ENCODE measurements at places on chromosomes 7 and 10. TPM values are rescaled to one million over a fixed set of nuclear protein-coding genes. Genes with fewer than 3 reads are reported as not detected.

DNA sequence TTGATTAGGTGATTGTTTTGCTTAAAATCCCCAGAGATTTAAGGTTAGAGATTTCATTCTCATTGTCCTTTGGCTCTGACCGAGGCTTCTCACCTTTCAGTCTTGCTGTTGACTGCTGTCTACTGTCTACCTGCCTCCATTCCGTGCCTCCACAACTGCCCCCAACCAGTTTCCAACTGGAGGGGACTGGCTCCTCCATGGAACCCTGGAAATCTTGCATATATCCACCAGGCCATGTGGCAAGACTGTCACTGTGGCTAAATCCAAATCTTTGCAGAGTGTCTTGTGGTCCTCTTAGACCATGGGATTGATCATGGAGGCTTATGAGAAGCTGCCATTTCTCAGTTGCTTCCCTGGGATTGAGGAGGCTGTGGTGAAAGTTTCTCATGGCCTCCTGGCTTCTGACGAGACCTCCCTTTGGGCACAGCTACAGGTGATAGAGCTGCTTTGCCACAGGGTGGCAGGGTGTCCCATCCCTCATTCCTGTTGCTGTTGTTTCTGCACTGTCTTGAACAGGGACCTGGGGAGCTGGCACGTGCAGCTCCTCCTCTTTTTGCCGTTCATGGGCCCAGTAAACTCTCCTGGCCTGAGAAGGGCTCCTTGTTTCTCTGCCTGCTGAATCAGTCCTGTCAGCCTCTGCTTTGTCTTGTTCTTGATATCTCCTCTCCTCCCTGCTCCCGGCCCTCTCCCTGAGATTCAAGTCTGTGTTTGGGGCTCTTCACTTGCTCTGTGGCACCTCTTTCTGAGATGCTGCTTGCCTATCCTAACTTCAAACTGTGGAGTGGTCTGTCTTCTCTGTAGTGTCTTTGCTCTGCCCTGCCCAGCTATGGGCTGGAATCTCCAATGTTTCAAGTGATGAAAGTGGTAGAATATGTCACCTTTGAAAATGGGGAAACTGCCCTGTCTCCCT lies 63.6 kb upstream of the IGFBP3 start:
- no peak overlapping the region for H3K4me3 ChIP-seq
- no peaks in the 10 kb centered on the region for H3K27me3 ChIP-seq
- H3K36me3 ChIP-seq, result no peaks in the 10 kb centered on the region

DNA sequence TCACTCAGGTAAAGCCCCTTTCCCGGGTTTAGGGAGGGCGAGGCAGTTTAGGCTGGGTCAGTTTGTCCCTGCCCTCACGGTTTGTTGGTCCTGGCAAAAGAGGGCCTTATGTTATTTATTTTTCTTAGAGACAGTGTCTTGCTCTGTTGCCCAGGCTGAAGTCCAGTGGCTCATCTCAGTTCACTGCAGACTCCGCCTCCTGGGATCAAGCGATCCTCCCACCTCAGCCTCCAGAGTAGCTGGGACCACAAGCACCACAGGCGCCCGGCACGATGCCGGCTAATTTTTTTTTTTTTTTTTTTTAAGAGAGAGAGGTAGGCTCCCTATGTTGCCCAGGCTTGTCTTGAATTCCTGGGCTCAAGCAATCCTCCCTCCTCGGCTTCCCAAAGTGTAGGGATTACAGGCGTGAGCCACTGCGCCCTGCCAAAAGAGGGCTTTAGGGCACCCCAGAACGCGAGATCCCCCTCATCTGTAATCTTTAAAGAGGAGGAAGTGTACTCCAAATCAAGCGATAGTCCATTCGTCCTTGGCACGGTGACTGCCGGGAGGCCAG lies 626 bp upstream of the BMS1 start:
- no peak for DNase-seq
- peak overlapping the region; percentile 84 for H3K4me3 ChIP-seq
- no peaks in the 10 kb centered on the region for H3K27me3 ChIP-seq
- H3K4me1 ChIP-seq, result peaks cover 16% of the 10 kb centered on the region

DNA sequence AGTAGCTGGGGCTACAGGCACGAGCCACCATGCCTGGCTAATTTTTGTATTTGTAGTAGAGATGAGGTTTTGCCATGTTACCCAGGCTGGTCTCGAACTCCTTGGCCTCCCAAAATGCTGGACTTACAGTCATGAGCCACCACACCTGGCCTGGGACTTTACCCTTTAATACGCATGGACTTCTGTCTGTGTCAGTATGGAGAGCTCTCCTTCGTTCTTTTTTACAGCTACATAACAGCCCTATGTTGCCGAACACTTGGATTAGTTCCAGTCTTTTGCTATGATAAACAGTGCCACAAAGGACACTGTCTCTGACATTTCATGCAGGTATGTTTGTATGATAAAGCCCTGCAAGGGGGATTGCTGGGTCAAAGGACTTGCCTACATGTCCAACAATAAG lies 10.9 kb upstream of the OAT start:
- no peak overlapping the region for H3K27ac ChIP-seq
- DNase-seq, result no peak
- H3K36me3 ChIP-seq, result no peaks in the 10 kb centered on the region
- no peak overlapping the region for H3K4me3 ChIP-seq
- peaks cover 6% of the 10 kb centered on the region for H3K27me3 ChIP-seq
- H3K4me1 ChIP-seq, result no peaks in the 10 kb centered on the region

GRCh38 chr7:69599955-69600709 lies 1.9 kb downstream of the AUTS2 start:
- DNase-seq, result peak; percentile 18
- no peak overlapping the region for H3K27ac ChIP-seq
- H3K27me3 ChIP-seq, result no peaks in the 10 kb centered on the region
- peaks cover 14% of the 10 kb centered on the region for H3K4me1 ChIP-seq

GRCh38 chr10:91378061-91378460 lies 32.1 kb upstream of the HECTD2 start:
- no peaks in the 10 kb centered on the region for H3K27me3 ChIP-seq
- H3K4me1 ChIP-seq, result peaks cover 3% of the 10 kb centered on the region
- no peak overlapping the region for H3K27ac ChIP-seq

- peak; percentile 20 for DNase-seq
- no peak overlapping the region for H3K27ac ChIP-seq
- peaks cover 21% of the 10 kb centered on the region for H3K27me3 ChIP-seq
- peak overlapping the region; percentile 19 for H3K4me3 ChIP-seq
- H3K36me3 ChIP-seq, result no peaks in the 10 kb centered on the region
These were observed 1301.5 kb upstream of the SORCS1 start for GRCh38 chr10:108465871-108466641.

GRCh38 chr7:88259656-88260380 lies 40.0 kb upstream of the SRI start:
- H3K27me3 ChIP-seq, result no peaks in the 10 kb centered on the region
- no peaks in the 10 kb centered on the region for H3K4me1 ChIP-seq
- no peak for DNase-seq
- H3K4me3 ChIP-seq, result no peak overlapping the region
- H3K27ac ChIP-seq, result no peak overlapping the region
- H3K36me3 ChIP-seq, result no peaks in the 10 kb centered on the region

DNA sequence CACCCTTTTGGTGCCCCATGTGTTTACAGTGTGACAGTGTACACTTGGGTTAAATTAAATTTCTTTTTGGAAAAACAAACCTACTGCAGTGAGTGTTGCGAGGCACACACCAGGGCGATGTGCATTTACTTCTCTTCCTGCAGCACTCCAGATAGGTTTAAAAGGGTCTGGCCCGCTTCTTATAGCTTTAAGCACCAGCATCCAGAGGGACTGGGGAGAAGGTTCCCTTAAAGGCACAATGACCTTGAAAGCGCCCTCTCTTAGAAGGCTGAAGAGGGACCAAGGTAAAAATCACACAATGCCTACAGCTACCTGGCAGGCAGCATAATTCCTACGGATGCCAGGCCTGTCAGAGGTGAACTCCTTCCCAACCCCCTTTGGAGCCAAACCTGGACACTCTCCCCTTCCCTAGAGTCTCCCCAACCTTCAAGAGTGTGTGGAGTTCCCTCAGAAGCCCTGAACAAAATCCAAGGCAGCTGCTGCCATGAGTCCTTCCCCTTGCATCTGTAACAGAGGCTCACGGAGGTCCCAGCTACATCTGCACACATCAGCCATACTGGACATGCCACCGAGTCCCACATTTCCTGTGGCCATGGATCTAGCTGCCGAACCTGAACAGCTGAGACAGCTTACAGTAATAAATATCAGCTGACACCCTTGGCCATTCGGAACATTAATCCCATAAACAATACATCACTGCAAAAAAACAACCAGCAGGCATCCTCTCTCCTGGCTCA lies 33.2 kb downstream of the TRIM8 start:
- H3K4me3 ChIP-seq, result no peak overlapping the region
- H3K36me3 ChIP-seq, result no peaks in the 10 kb centered on the region
- peaks cover 68% of the 10 kb centered on the region for H3K4me1 ChIP-seq
- peak overlapping the region; percentile 0 for H3K27ac ChIP-seq

DNA sequence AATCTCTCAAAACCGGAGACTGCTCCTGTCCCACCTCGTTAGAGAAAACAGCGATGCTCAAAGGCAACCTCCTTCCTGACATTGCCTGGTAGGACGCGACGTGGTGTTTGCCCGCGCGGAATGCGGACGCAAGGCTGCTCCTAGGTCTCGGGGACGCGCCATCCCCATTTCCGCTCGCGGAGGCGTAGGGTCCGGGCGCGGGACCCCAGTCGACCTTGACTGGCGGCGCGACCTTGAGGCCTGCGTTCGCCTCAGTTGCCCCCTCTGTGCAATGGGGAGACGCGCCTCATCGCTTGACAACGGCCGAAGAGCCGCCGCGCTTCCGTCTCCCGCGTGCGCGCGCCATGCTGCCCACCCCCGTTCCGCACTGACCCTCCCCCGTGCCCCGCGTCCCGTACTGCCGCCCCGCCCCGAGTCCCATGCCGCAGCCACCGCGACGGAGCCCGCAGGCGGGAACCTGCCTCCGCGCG lies 412 bp upstream of the PPIA start:
- peak overlapping the region; percentile 100 for H3K27ac ChIP-seq
- H3K27me3 ChIP-seq, result no peaks in the 10 kb centered on the region
- no peak for DNase-seq
- H3K36me3 ChIP-seq, result peaks cover 30% of the 10 kb centered on the region

- no peaks in the 10 kb centered on the region for H3K27me3 ChIP-seq
- H3K27ac ChIP-seq, result no peak overlapping the region
- DNase-seq, result no peak
- no peak overlapping the region for H3K4me3 ChIP-seq
- H3K4me1 ChIP-seq, result no peaks in the 10 kb centered on the region
These were observed 335.2 kb upstream of the VWC2 start for GRCh38 chr7:49438281-49438680.

- no peaks in the 10 kb centered on the region for H3K36me3 ChIP-seq
- no peak overlapping the region for H3K27ac ChIP-seq
- DNase-seq, result no peak
- H3K27me3 ChIP-seq, result no peaks in the 10 kb centered on the region
These were observed 384.4 kb downstream of the PARD3 start for GRCh38 chr10:34430685-34431084.

DNA sequence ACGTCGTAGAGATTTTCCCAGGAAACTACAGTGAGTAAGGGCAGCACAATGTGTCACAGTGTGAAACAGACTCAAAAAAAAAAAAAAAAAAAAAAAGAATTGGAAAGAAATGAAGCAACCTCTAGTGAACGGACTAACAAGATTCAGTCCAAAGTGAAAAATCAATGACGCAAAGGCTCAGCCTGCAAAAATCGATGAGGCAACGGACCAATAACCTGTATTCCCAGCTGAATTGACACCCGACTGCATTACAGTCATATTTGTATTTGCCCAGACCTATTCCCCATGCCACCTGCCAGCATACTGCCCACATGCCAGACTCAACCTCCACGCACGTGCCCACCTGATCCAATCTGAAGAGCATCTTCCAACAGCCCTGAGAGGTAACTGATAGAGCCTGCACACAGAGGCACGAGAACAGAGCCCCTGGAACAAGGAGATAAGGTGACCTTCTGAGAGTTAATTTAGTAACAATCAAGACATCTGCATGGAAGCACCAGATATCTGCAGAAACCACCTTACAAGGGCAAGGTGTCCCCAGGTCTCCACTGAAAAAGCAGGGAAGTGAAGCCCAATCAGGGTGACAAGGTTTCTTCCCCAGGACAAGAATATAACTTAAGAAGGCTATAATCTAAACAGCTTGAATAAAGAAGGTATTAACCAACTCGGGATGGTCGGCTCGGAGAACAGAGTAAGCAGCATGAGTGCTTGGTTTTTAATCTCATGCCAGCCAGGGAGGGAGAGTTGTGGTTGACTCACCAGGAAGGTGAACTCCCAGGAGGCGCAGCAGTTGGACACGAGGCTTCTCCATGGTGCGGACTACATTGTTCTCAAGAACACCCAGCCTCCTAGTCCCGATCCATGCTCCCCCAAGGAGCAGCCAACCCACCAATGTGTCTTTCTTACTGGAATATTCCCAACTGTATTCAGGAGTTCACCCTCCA lies 48.5 kb downstream of the PLXNA4 start:
- no peak for DNase-seq
- no peaks in the 10 kb centered on the region for H3K36me3 ChIP-seq
- H3K27me3 ChIP-seq, result no peaks in the 10 kb centered on the region
- H3K4me1 ChIP-seq, result no peaks in the 10 kb centered on the region
- no peak overlapping the region for H3K27ac ChIP-seq

GRCh38 chr7:34445653-34446052 lies 212.4 kb upstream of the NPSR1 start:
- H3K27ac ChIP-seq, result no peak overlapping the region
- no peak for DNase-seq
- H3K36me3 ChIP-seq, result no peaks in the 10 kb centered on the region
- no peak overlapping the region for H3K4me3 ChIP-seq
- H3K4me1 ChIP-seq, result no peaks in the 10 kb centered on the region

DNA sequence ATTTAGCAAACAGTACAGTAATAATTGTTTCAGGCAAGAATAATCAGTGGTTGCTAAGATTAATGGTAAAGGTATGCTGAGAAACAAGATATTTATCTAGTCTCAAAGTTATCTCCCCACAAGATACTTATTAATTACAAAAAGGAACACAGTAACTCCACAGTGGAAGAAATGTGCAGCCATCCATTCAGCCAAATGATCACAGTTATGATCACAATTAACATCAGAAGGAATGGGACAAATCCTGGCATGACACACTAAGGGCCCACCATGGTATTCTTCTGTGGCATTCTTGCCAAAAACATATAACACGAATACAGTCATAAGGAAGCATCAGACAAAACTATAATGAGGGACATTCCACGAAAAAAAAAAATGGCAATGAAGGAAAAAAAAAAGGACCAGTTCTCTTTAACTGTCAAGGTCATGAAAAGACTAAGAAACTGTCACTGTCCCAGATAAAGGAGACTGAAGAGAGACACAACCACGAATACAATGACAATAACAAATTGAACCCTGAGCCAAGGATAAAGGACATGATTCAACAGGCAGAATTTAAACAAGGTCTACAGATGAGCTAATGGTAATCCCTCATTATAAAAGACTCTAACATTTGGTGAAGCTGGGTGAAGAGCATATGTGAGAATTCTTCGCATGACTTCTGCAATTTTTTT lies 20.9 kb downstream of the NUDCD3 start:
- H3K4me1 ChIP-seq, result peaks cover 53% of the 10 kb centered on the region
- no peak for DNase-seq
- H3K27ac ChIP-seq, result peak overlapping the region; percentile 4
- H3K4me3 ChIP-seq, result no peak overlapping the region
- no peaks in the 10 kb centered on the region for H3K36me3 ChIP-seq

- peaks cover 31% of the 10 kb centered on the region for H3K36me3 ChIP-seq
- H3K27me3 ChIP-seq, result no peaks in the 10 kb centered on the region
- DNase-seq, result peak; percentile 91
- peaks cover 7% of the 10 kb centered on the region for H3K4me1 ChIP-seq
- peak overlapping the region; percentile 93 for H3K27ac ChIP-seq
These were observed 45.4 kb downstream of the CHST3 start for GRCh38 chr10:72009425-72010081.

The AEBP1 gene
- total RNA-seq, result 45.3 TPM

The STEAP1B gene
- total RNA-seq, result 1.7 TPM

The ACTL6B gene
- total RNA-seq, result not detected

The CCDC146 gene
- total RNA-seq, result 6.8 TPM

The OPALIN gene
- total RNA-seq, result not detected

The ITIH2 gene
- total RNA-seq, result not detected

Data from heart left ventricle (tissue), 16 donors.